ENCODE measurements at places on chromosomes 2 and 18.

DNA sequence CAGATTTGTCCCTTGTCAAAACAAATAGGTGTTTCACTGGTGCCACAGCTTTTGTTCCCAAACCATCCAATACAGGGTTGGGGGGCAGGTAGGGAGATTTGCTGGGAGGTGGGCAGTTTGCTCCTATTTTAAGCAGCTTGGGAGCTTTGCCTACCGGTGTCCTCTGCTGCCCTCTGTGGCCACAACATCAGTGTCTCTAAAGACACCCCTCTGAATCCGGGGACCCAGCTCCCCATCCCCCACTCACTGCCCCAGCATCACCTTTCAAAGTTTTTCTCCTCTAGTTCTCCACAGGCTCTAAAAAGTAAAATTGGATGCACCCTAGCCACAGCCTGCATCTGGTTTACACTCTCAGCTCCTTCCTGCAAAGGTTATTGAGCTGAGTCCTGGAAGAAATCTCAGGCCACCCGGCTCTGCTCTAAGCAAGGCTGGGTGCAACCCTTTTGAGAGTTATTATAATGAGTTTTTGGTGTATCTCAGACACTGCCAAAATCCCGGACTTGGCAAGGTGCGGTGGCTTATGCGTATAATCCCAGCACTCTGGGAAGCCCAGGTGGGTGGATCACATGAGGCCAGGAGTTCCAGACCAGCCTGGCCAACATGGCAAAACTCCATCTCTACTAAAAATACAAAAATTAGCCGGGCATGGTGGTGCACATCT lies 2.9 kb upstream of the EPAS1 start:
- H3K27ac ChIP-seq, result no peak overlapping the region
- peak; percentile 39 for DNase-seq
- no peaks in the 10 kb centered on the region for H3K36me3 ChIP-seq
- H3K4me1 ChIP-seq, result peaks cover 15% of the 10 kb centered on the region
- H3K4me3 ChIP-seq, result no peak overlapping the region

- H3K27ac ChIP-seq, result no peak overlapping the region
- H3K27me3 ChIP-seq, result peaks cover 18% of the 10 kb centered on the region
- H3K4me1 ChIP-seq, result peaks cover 31% of the 10 kb centered on the region
- H3K36me3 ChIP-seq, result no peaks in the 10 kb centered on the region
Measured at GRCh38 chr18:26746398-26746797, 119.1 kb downstream of the AQP4 start.

DNA sequence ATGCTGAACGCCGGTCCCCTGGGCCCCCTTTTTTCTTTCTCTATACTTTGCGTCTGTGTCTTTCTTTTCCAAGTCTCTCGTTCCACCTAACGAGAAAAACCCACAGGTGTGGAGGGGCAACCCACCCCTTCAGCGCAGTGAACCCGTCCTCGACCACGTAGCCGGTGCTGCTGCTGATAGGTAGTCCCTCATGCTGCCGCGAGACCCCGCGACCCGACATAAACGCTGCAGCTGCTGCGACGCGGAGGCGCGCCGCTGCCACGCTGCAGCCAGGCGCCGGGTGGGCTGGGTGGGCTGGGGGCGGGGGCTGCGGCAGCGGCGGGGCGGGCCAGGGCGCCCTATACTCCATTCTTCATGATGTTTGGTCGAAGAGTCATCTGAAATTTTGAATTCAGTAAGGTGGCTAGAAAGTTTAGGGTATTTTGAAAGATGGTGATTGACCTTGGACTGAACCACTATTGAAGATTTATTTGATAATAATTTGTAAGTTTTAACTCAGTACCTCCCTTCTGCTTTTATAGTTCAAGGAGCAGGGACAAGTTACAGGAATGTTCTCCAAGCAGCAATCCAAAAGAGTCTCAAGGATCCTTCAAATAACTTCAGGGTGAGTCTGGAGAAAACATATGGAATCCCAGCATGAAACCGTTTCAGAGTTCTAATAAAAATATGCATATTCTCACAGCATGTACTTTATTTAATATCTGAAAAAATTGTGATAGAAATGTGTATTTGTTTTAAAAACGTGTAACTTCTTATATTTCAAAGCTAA lies 24.1 kb downstream of the CFLAR start:
- H3K27me3 ChIP-seq, result peaks cover 4% of the 10 kb centered on the region
- no peak overlapping the region for H3K4me3 ChIP-seq
- no peaks in the 10 kb centered on the region for H3K36me3 ChIP-seq

GRCh38 chr2:35510636-35511035 lies 844.9 kb upstream of the CRIM1 start:
- no peak overlapping the region for H3K27ac ChIP-seq
- no peaks in the 10 kb centered on the region for H3K4me1 ChIP-seq
- no peaks in the 10 kb centered on the region for H3K36me3 ChIP-seq
- no peak for DNase-seq
- H3K4me3 ChIP-seq, result no peak overlapping the region
- no peaks in the 10 kb centered on the region for H3K27me3 ChIP-seq

DNA sequence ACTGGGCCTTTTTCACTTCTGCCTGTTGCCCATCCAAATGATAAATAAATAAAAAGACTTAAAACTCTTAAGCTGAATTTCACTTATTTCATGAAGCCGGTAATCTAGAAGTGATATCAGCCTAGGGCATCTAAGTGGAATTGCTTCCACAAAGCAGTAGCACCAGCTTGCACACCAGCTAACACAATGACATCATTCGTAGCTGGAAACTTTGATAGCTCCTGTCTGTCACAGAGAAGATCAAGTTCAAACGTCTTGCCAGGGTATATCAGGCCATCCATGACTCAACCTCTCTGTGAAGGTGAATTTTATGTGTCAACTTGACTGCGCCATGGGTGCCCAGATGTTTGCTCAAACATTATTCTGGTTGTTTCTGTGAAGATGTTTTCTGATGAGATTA lies 161.7 kb upstream of the MYT1L start:
- no peak overlapping the region for H3K4me3 ChIP-seq
- no peaks in the 10 kb centered on the region for H3K4me1 ChIP-seq
- no peak overlapping the region for H3K27ac ChIP-seq
- no peak for DNase-seq

DNA sequence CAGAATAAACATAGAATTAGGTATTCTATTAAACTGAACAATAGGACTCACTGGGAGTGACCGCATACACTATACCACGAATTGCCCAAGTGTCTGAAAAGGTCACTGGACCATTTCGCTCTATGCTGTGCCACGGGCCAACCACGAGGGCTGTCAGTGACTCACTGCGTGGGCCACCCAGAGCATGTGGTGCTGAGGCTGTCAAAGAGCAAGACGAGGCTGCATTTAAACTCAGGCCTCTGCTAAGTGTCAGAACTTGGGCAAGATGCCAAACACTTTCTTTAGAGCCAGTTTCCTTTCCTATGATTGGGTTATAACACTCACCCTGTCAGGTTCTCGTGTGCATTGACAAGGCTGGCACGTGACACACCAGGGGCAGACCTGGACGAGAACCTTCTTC lies 97.5 kb downstream of the SH3YL1 start:
- peaks cover 11% of the 10 kb centered on the region for H3K4me1 ChIP-seq
- no peak overlapping the region for H3K4me3 ChIP-seq
- H3K36me3 ChIP-seq, result no peaks in the 10 kb centered on the region
- no peak for DNase-seq
- H3K27me3 ChIP-seq, result peaks cover 3% of the 10 kb centered on the region
- H3K27ac ChIP-seq, result no peak overlapping the region
